Memory B cell (primary cell): ENCODE measurements at places on chromosomes 6 and 20.

GRCh38 chr6:28277746-28278145, 3.6 kb upstream of the PGBD1 start:
- DNase-seq, result no peak

- no peak for DNase-seq
Measured at GRCh38 chr6:103675807-103676406, 1183.8 kb downstream of the HACE1 start.

DNA sequence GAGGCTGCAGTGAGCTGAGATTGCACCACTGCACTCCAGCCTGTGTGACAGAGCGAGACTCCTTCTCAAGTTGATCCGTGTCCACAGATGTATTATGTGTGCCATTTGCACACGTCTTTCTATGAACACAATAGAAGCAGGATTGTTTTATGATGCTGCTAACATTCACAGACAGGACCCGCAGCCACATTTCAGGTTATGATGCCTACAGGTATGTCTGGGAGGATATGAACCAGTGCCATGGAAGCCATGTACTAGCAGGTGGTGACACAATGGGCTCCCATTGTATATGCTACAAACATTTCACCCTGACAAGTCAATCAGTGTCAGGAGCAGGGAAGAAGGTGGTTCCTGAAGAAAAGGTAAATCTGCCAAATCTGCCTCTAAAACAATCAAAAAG, 4.3 kb downstream of the TRAM2 start:
- no peak for DNase-seq

GRCh38 chr6:56524891-56525703, 117.6 kb downstream of the DST start:
- no peak for DNase-seq

DNA sequence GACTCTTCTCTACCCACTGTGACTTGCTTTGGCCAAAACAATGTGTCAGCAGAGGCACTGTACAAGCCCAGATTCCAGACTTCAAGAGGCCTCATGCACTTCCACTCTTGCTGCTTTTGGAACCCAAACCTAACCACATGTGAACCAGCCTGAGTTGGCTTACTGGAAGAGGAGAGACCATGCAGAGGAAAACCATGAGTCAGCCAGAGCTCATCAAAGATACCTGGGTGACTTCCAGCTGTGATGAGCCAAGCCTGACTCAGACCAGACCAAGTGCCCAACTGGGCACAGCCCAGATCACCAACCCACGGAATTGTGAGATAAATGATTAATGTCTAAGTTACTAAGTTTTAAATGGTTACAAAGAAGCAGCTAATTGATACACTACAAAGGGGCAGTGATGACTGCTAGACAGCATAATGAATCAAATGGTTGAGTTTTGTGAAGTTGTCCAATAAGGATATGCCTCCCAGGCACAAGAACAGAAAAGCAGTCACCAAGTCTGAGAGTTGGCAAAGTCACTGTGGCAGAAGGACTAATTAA, 16.2 kb upstream of the BEND6 start:
- no peak for DNase-seq

GRCh38 chr20:58022711-58023110, 205.7 kb downstream of the ANKRD60 start:
- no peak for DNase-seq

DNA sequence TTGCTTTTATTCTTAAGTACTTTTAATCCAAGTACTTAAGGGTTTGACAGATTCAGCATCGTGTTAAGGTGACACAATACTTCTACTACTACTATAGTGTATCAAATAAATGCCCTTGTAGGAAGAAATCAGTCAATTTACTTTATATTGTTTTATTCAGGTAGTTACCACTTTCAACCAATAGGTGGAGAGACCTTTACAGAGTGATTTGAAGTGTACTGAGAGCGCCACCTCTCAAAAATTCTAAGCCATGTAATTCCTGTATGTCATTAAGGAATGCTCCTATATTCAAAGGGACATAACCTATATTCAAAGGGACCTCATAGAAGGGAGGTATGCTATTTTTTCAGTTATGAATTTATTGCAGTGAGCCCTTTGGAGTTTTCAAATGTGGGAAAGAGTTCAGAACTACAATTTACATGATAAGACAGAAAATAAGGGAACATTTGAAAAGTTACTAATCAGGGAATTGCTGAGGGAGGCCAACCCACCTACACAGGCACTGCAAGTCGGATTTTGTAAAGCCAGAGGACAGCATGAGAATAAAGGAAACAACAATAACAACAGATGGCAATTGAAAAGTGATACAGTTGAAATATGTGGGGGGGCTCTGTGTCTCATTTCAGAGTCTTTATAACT, 955.6 kb downstream of the TBC1D32 start:
- no peak for DNase-seq

DNA sequence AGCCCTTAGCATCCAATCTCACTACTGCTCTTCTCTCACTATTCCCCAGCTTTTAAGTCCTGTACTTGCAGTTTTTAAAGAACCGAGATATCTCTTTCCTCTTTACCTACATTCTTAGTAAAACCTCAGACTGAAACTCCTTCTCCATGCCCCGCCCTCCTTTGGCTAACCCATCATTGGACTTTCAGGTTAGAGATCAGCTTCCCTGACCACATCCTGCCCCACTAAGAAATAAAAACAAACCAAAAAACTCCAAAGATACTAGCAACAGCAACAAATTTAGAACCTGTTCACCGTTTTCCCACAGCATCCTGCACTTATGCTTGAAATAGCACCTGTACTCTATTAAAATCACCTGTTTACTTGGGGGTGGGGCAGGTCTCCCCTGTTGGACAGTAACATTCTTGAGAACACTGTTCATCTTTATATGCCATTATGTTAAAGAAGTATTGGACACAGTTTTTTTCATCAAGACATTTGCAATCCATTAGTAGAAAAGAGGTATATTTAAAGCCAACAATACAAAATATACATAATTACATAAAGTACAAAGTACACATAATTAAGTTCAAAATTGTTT, 16.3 kb upstream of the SMAP1 start:
- DNase-seq, result no peak

DNA sequence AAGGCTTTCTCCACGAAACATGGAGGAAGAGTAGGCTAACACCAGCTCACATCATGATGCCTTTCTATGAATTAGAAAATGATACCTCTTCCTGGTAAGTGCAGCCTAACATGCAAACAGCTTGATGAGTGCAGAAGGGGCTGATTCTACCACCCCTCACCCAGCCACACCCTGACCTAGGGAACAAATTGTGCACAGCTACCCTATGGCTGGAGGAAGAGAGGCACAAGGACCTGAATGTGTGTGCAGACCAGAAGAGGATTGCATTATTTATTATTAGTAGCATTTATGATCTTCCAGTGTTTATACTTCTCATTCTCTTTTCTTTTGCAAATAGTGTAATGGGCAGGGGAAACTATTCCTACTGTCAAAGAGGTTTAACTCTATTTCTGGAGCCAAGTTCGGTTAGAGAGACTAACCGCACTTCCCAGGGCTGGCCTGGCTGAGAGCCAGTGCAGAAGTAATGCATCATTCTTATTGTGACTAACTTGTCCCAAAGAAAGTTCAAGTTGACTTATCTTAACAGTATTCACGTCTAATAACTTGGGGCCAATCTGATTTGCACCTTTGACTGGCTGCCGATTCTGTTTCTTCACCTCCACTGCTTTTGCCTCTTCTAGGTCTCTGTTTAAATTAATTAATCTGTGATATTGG, 237.5 kb downstream of the CD83 start:
- no peak for DNase-seq

DNA sequence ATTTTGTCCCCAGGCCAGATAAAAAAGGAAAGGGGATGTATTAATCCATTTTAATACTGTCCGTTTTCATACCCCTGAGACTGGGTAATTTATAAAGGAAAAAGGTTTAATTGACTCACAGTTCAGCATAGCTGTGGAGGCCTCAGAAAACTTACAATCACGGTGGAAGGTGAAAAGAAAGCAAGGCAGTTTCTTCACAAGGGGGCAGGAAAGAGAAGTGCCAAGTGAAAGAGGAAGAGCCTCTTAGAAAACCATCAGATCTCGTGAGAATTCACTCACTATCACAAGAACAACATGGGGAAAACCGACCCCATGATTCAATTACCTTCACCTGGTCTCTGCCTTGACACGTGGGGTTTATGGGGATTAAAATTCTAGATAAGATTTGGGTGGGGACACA, 152.5 kb downstream of the IBTK start:
- no peak for DNase-seq

DNA sequence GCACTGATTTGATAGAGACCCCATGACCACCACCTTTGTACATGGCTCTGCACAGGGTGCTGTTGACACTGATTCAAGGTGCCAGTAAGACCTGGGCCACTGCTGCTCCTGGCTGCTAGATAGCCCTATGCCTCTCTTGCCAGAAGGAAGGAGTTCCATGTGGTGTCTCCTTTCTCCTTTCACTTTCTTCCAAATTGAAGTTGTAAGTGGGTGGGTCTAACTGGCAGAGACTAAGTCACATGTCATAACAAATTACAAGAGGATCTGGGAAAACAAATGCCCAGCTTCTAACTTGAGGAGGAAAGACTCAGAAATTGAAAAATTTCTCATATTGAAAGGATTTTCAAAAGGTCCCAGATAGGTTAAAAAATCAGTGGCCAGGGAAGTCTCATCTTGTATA, 116.8 kb downstream of the TFAP2B start:
- DNase-seq, result no peak

GRCh38 chr6:6714118-6714897, 125.8 kb downstream of the LY86 start:
- DNase-seq, result no peak

DNA sequence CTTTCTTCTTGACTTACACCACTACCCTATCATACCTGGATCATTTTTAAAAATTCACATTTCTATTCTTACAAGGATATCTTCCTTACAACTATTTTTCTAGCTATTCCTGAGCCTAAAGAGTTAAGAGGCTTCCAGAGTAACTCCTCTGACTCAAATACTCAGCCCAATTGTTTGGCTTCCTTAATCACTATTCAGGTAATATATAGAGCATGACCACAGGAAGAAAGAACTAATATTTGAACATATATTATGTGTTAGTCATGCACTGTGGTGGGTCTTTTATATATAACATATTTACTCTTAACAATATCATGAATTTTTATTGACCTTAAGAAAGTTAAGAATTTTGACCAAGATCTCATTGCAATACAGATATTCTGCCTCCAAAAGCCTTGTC, 42.0 kb upstream of the ID4 start:
- DNase-seq, result no peak

- DNase-seq, result no peak
Measured at GRCh38 chr20:59772931-59773913, 160.2 kb downstream of the SYCP2 start.

DNA sequence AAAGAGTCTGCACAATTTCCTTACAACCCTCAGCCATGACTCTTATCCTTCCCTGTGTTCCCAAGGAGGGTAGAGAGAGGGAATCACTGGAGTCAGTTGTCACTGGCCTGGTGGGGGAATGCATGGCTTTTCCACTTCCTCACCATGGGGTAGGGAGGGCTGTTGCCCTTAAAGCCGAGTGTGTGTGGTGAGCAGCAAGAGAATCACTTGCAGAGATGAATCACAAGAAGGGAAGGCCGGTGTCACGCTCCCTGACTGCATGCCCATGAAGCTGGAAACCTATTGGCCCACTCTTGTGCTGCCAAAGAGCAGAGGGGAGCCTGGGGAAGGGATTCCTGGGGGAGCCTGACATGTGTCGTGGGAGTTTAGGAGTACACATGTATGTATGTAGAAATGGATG, 18.1 kb upstream of the BMP6 start:
- no peak for DNase-seq

- no peak for DNase-seq
Measured at GRCh38 chr20:38623061-38623460, 21.5 kb downstream of the ARHGAP40 start.

GRCh38 chr20:6632187-6632586, 135.3 kb upstream of the BMP2 start:
- DNase-seq, result no peak

- no peak for DNase-seq
Measured at GRCh38 chr6:6969761-6970223, 138.0 kb upstream of the RREB1 start.

GRCh38 chr20:44231713-44232468, 15.2 kb upstream of the GDAP1L1 start:
- DNase-seq, result no peak

GRCh38 chr20:62193079-62194025, 10.5 kb downstream of the MTG2 start:
- no peak for DNase-seq

DNA sequence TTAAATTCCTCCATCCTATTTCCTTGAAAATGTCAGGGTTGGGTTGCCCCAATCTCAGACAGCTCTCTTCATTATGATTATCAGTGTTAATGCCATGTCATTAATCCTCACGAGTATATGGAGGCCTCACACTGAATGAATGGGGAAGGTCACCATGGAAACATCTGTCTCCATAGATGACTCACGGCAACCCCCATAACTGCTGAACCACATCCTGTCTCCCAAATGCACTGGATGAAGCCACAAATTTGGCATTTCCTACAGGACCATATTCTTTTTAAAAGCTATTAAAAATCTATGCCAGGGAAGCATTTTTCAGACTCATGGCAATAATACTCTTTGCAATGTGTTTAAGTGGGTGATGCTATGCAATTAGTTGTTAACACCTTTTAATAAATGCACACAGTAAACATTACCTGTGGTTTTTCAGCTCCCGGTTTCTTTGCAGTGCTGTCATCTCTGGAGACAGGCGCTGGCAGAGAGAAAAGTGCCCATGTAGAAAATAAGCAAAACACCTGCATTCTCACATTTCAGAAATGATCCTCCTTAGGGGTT, 80.1 kb upstream of the PTPRK start:
- DNase-seq, result no peak

DNA sequence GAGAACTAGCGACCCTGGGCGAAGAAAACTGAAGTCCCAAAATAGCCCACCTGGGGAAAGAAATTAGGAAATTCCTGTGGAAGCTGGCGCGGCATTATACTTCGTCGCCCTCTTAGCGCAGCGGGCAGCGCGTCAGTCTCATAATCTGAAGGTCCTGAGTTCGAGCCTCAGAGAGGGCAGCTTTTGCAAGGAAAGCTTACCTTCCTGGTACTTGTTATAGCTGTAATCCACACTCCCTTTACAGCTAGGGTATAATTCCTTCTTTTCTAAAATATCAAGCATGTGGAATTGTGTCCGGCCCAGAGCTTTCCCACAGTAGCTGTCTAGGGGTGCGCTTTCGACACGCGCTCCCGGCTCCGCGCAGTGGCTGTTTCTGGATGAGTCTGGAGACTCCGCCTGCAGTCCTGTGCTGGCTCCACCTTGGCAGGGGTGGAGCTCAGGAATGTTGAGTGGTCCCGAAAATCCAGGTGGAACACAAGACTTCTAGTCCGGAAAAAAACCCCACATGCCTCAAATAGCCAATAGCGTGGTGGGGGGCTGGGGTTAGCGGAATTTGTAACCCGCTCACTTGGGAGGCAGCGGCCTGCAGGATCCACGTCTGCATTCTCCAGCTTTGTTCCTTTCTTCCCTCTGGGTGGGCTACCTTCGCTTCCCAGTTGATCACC, 83.7 kb upstream of the ZNF322 start:
- no peak for DNase-seq

DNA sequence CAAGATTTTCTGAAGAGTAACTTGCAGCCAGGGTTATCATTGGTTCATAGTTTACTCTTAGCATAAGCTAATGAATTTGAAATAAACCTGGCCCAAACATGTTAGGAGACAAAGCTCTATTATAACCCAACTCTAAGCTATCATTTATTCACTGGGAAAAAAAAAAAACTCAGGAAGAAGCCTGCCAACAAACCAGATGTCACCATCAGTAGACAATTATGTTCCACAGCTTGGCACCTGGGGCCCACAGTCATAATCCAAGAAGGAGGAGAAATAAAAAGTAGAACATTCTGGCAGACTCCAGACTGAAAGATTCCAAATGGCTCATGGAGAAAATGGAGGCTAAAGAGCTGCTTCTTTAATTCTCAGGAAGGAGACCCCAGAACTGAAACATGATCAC, 100.0 kb upstream of the CNR1 start:
- no peak for DNase-seq

GRCh38 chr6:143721642-143722041, 43.9 kb downstream of the PHACTR2 start:
- DNase-seq, result no peak
